ENCODE measurements at places on chromosomes 13 and 19.

DNA sequence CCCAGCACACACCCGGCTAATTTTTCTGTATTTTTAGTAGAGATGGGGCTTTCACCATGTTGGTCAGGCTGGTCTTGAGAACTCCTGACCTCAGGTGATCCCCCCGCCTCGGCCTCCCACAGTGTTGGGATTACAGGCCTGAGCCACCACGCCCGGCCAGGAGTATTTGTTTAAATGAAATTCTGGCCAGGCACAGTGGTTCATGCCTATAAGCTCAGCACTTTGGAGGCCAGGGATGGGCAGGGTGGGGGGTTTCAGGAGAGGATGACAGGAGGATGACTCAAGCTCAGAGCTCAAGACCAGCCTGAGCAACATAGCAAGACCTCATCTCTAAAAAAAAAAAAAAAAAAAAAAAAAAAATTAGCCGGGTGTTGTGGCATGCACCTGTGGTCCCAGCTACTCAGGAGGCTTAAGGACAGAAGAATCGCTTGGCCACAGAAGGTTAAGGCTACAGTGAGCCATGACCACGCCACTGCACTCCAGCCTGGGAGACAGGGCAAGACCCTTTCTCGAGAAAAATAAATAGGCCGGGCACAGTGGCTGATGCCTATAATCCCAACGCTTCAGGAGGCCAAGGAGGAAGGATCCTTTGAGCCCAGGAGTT lies 8.2 kb upstream of the DHDH start:
- DNase-seq: peak; percentile 75

- peak; percentile 91 for DNase-seq
These were observed 2.5 kb downstream of the PRR12 start for GRCh38 chr19:49593233-49594113.

DNA sequence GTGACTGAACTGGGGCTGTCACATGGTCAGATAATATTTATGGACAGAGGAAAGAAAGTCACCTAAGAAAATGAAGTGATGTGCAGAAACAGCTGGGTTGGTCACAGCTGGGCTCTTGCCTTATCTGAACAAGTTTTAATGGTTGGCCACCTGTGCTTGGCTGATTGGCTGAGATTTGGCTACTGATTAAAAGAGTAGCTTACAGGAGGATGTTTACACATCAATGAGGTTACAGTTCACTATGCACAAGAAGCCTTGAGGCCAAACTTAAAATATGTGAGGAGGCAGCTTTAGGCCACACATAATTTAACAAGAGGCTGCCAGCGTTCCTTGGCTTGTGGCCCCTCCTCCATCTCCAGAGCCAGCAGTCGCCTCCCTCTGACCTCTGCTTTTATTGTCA lies 99.2 kb upstream of the C1QTNF9B start:
- no peak for DNase-seq

GRCh38 chr19:17163652-17164051 lies 51.5 kb upstream of the USE1 start:
- no peak for DNase-seq

DNA sequence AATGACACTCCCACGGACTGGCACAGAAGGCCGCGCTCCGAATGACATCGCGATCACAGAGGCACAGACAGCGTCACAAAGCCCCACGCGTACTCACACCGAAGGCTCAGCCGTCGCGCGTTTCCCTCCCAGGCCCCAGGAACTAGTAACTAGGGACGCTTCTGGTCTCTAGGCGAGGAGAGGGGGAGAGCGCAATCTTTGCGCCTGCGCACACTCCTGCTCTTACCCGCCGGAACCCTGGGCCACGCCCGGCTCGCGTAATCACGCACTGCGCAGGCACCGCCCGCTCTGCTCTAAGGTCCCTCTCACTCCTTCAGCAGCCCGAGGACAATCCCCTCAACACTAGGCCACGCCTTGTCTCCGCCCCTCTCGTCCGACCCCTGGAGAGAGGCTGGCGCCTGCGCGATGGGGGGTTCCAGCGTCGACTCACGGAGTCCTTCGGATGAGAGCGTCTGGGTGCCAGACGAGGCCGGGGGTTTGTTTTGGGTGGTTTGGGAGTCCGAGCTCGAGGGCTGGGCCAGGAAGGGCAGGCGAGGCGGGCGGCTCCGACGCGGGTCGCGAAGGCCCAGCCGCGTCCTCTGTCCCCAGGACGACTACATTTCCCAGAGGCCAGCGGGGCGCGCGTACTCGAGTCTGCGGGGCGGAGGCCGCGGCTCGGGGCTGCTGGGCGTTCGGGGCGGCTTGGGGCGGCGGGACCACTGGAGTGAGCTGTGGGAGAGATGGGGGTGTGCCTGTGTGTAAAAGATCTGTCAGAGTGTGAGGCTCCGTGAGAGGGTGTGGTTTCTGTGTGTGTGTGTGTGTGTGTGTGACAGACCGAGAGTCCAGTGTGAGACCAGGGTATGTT lies at the start of gene ZNF471:
Gene ZNF471, plus strand, starts transcription at position 410 of the 844 bp plus-strand sequence. CDS start 3,717 bp downstream, outside the sequence.
- peak; percentile 98 for DNase-seq

- DNase-seq: no peak
These were observed 8.7 kb downstream of the PIK3R2 start for GRCh38 chr19:18161636-18162002.

GRCh38 chr19:40688309-40688708 lies 2.1 kb downstream of the NUMBL start:
- DNase-seq: no peak

- DNase-seq: no peak
These were observed 182.8 kb downstream of the FOXO1 start for GRCh38 chr13:40483601-40484000.

GRCh38 chr19:41940731-41941409 lies 12.6 kb upstream of the ERFL start:
- DNase-seq: no peak

Data from fibroblast of skin of right quadriceps (primary cell).